GM23248 (cell line): ENCODE measurements at places on chromosomes 11 and 22.
A peak's percentile ranks its signal among the peaks of the same experiment; 100 is the strongest.

DNA sequence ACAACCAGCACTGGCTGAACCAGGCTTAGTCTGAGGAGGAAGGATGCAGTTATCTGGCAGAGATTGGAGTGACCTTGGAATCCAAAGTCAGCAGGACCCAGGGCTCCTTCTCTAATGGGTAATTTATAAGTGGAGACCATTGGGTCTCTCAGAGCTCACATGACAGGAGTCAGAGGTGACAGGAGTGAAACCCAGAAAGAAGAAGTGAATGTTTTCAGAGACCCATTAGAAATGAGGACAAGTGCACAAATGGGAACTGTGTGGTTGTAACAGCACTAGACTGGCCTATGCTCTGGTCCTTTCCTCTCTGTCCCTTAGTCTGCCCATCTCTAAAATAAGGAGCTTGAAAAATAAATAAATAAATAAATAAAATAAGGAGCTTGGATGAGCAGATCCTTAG, 107.4 kb downstream of the SERGEF start:
- no peak for DNase-seq

DNA sequence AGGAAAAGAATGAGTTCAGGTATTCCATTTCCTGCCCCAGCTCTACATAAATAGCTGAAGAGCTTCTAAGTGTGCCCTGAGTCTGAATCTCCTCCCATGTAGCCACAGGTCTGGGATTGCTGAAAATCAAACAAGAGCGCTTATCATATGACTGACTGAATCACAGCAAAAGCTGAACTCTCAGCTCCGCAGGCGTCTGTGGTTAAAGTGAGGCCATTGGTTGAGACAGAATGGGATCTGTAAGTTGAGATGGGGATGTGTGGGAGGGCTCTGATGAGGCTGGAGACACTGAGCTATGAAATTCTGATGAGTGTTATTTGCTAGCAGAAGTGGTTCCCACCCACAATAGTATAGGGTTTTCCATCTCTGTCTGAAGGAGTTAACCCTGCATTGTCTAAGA, 637.0 kb downstream of the OPCML start:
- DNase-seq: peak; percentile 18

GRCh38 chr22:39299829-39300178, 19.6 kb downstream of the RPL3 start:
- no peak for DNase-seq

DNA sequence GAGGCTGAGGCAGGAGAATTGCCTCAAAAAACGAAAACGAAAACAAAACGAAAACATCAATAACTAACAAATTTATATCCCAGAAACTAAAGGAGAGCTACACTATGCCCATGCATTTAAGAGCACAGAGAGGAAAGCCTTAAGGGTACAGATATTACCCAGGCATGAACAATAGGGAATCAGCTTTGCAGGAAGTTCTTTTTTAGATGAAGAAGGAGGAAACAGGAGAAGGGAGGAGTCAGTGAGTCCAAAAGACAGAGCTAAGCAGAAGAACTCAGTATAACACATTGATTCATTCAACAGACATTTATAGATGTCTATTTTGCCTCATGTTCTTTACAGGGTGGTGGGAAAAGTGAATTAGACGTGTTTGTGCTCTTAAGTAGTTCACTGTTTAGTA, 8.3 kb downstream of the MRPL17 start:
- DNase-seq: no peak

GRCh38 chr11:32643526-32643925, 59.9 kb downstream of the EIF3M start:
- peak; percentile 46 for DNase-seq

DNA sequence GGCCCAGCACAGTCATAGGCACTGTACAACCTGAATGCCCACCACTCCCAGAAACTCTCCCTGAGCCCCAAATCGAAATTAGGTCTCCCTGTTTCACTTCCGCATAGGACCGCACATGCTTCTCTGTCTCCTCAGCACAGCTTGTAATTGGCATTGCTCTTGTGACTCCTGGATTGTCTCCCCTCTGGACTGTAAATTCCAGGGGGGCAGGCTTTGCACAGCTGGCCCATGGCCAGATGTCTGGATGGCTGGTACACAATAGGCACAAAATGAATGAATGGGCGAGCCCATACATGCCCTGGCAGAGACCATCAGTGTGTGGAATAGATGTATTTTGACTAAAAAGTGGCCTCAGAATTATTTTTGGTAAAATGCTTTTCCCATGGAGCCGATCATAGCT, 63.3 kb upstream of the PHF21B start:
- no peak for DNase-seq

DNA sequence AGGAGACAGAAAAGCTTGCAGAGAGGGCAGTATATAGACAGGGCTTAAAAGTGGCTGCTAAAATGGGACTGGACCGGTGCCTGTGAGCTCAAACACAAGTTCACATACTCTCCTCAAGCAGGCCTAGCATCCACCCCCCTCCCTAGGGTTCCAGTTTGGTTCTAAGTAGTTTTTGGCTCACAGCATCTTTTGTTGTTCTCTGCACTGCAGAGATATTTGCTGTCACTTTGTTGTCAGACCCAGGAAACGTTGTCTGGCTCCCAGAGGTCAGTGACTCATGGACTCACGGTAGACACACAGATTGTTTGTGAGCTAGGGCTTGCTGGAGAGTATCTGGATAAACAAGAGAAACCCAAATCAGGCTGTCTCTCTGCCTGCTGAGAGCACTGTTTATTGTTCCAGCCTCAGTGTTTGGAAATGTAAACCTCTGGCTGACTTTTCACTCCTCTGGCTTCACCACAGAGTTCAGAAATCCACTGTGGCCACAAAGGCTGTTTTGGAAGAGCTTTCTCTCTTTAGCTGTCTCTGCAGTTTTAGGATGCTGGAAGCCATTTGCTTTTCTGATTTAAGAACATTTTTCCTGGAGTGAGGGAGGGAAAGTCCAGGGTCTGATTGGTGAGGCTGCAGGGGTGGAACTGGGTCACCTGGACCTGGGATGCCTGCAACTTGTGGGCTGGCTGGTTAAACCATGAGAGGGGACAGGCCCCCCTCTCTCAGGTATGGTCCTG, 303.7 kb upstream of the PLET1 start:
- peak; percentile 49 for DNase-seq

DNA sequence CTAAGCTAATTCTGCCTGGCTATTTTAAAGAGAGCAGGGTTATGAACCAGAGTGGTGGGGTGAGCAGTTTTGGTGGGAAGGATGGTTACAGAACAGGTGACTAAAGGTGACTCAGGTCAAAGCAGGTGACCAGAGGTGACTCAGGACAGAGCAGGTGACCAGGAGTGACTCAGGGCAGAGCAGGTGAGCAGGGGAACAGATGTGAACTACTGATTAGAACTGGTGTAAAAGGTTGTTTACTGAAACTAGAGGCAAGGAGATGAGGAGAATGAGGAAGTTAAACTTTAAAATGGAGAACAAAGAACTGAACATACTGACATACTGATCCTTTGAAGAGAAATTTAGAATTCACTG, 15.4 kb upstream of the HYLS1 start:
- no peak for DNase-seq

- DNase-seq: no peak
Observed at GRCh38 chr11:76621466-76621865, 49.1 kb downstream of the LRRC32 start.

GRCh38 chr11:114258696-114259095, 37.5 kb upstream of the NNMT start:
- no peak for DNase-seq

DNA sequence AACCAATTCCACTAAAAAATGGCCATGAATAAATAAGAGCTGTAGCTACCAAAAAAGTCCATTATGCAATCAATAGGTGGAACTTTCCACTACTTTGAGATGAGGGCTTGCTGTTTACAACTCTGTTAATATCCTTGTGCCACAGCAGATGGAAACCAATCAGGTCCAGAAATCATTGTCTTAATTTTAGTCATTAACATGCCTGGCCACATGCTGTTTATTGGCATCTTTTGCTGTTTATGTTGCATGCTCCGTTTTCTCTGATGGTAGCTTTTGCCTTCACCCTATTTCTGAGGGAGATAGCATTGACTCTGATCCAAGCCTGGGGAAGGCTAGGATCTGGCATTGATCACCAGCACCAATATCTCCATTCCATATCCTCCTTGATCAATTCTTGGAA, 192.9 kb upstream of the SEZ6L start:
- DNase-seq: no peak

- DNase-seq: no peak
Observed at GRCh38 chr22:30371981-30372380, 15.2 kb downstream of the CCDC157 start.

DNA sequence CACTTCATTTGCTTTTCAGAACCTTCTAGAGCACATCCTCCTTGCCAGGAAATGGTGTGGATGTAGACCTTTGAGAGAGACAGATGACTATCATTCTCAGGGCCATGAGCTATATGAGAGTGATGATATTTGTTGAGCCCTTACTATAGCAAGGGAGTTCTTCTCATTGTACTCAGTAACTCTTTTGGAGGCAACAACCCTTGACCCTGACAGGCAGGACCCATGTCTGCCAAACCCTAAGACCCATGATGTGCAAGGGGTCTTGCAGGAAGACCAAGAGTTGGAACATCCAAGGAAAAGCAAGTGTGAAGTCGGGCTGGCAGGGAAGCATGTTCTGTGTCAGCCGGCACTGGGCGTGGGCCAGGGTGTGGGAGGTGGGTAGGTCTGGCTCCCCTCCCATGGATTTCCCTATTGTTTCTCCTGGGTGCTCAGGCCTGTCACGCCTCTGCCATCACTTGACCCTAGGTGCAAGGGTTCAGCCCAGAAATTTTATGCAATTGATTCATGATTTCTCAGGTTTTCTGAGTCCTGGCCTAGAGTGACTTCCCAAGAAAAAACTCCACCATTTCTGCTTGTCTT, 1.2 kb downstream of the FOLR3 start:
- no peak for DNase-seq

DNA sequence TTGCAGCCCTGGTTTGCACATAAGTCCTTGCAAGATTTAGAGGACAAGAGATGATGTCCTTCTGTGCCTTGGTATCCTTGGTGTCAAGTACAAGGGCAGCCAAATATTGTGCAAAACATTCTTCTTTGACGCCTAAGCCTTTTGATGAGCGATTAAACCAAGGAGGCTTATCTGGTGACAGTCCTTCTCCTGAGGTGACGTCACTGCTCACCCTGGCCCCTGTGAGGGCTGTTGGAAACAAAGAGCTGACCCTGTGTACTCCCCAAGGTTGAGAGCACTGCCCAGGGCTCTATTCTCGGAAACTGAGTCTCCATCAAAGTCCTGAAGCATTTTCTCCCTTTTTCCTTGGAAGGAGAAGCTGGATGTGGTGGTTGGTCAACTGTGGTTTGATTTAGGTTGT, 4.7 kb upstream of the GRAMD1B start:
- no peak for DNase-seq
